ENCODE measurements at places on chromosomes 4 and X.

GRCh38 chr4:153963216-153963615, 174.3 kb upstream of the SFRP2 start:
- no peak for DNase-seq

DNA sequence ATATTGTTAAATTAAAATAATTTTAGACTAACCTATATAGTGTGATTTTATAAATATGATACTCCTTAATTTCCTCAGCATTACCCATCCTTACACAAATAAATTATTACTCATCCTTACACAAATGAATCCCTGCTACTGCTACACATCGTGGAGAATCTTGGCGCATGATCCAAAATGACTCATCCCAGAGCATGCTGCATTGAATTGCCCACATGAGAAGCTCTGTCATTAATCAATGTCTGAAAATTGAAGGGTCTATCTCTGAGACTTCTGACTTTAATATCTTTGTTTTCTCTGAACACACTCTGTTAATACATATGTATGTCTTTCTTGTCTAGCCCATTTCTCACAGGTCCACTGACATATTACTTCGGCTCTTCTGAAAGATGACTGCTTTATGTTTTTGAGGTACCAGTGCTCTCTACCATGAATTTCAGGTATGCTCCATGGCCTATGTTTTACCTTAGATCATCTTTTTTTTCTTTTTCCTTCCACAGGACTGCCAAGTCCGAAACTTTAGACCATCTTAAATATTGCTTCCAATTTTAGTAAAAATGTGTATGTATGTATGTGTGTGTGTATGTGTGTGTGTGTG, 15.7 kb upstream of the DUSP21 start:
- DNase-seq, result no peak

GRCh38 chr4:130747842-130748241, 1651.9 kb downstream of the C4orf33 start:
- DNase-seq, result peak; percentile 17

GRCh38 chr4:77155631-77156452, 1.2 kb upstream of the CCNG2 start:
- DNase-seq, result peak; percentile 74

DNA sequence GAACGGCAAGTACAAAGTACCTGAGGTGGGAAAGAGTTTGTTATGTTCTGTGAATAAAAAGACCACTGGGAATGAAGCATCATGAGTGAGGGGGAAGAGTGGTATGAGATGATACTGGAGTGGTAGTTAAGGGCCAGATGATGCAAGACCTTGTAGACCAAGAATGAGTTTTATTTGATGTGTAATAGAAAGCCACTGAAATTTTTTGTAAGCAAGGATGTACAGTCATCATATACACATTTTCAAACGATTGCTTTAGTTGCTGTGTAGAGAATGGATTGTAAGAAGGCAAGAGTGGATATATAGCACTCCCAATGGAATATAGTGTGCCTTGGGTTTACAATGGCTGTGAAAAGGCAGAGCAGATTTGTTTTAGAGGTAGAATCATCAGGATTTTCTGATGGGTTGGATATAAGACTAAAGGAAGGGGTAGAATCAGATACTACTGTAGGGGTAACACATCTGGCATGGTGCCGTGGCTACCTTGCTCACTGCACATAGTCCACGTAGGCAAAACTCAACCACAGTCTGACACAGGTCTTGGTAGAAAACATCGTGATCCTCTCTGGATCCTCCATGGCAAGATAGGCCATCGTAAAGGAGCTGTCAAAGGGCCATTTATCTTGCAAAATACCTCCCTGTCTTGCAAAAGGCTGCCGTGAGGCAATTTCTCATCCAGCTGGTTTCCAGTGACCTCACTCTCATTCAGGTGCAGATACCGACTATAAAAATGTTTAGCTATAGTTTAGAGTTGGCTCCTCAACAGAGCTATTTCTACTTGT, 14.9 kb downstream of the TIFA start:
- DNase-seq, result no peak

DNA sequence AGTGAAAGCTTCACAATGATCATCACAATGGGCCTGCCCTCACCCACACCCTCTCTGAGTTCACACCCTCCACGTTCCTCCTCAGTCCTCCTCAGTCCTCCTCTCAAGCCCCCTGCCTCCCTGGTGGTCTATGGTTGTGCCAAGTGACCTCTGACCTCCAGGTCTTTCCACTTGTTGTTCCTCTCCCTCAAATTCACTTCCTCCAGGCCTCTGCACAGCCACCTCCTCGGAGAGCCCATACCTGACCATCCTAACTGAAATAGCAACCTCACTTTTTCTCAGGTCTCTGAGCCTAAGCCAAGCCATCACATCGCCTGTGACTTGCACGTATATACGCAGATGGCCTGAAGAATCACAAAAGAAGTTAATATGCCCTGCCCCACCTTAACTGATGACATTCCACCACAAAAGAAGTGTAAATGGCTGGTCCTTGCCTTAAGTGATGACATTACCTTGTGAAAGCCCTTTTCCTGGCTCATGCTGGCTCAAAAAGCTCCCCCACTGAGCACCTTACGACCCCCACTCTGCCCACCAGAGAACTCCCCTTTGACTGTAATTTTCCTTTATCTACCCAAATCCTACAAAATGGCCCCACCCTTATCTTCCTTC, 293.4 kb upstream of the TENM3 start:
- DNase-seq, result no peak

- no peak for DNase-seq
Observed at GRCh38 chr4:68299492-68300457, 50.1 kb downstream of the YTHDC1 start.

- DNase-seq, result no peak
Observed at GRCh38 chr4:141657550-141658250, 21.3 kb downstream of the IL15 start.

GRCh38 chr4:40550948-40551462, 78.7 kb downstream of the RBM47 start:
- peak; percentile 71 for DNase-seq

DNA sequence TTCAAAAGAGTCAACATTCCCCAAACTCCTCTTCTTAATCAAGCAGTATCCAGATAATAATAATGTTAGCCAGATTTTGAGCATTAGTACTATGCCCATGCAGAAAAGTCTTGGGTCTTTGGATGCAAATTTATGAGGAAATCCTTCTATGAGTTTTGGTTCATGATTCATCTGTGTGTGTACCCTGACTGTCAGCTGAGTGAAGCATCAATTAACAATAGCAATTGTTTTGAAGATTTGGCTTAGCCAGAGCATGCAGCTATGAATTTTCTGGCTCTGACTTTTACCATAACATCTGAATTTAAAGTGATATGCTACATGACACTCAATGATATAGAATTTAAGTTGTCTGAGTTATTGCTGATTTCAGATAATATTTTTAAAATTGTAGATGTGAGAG, 145.8 kb downstream of the KLHL4 start:
- DNase-seq, result no peak

- DNase-seq, result no peak
Observed at GRCh38 chr4:100103671-100104070, 86.6 kb downstream of the DDIT4L start.

GRCh38 chr4:105896984-105897775, 1.9 kb downstream of the NPNT start:
- DNase-seq, result no peak

- DNase-seq, result no peak
Observed at GRCh38 chr4:101885574-101885973, 95.0 kb downstream of the BANK1 start.

DNA sequence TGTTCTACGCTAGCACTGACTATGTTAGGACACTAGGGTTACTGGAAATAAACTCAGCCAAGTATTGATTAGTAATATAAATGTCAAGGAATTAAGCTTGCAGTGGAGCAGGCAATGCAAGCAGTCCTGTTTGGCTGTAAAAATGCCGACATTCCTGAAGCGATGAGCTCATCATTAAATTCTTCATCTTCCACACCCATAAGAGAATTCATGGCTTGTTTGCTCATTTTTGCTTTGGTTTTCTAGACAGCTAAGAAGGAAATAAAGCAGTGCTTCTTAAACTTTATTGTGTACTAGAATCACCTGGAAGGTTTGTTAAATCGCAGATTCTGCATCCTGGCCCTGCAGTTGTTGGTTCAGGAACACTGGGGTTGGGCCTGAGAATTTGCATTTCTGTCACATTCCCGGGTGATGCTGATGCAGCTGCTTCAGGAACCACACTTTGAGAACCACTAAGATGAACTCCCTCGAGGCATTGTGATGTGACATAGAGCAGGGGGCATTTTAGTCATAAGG, 17.8 kb downstream of the ANXA3 start:
- DNase-seq, result peak; percentile 60

DNA sequence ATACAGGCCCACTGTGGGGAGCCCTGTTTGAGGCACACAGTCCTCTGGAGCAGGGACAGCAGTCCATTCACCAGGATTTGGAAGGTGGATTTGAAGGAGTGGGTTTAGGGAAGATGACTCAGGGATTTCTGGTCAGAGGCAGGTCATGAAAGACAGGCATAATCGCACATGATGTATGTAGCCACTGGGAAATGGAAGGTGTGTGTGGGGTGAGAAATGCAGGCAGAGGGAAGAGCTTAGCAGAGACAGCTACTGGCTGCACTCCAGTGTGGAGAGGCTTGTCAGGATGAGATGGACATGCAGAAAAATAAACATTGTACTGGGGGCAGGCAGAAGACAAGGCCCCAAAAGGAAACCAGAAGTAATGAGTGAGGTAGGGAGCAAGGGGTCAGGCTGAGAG, 85.2 kb upstream of the STS start:
- DNase-seq, result no peak

- no peak for DNase-seq
Observed at GRCh38 chr4:114281164-114281960, 301.9 kb upstream of the ARSJ start.

DNA sequence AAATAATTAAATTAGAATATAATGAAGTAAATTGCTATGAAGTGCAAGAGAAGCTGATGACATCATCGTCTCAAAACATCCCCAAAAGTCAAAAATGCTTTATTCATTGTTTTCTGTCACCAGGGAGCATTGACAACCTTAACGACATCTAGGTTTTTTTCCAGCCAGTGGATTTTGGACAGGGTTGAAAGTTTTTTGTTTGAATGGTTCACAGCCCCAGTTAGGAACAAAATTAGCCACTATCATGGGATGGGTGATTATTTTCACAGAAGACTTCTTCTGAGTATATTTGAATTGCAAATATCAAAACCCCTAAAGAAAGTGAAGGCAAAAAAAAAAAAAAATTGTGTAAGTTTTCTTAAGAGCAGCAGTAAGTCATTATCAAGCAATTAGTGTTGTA, 826.1 kb downstream of the STPG2 start:
- no peak for DNase-seq

GRCh38 chr4:11565213-11565612, 136.5 kb upstream of the HS3ST1 start:
- no peak for DNase-seq

GRCh38 chrX:10617186-10617998, 3.0 kb downstream of the MID1 start:
- DNase-seq, result no peak

GRCh38 chr4:184762100-184762499, 28.2 kb upstream of the CENPU start:
- DNase-seq, result no peak

- DNase-seq, result no peak
Observed at GRCh38 chrX:23598575-23598974, 68.7 kb upstream of the PRDX4 start.

DNA sequence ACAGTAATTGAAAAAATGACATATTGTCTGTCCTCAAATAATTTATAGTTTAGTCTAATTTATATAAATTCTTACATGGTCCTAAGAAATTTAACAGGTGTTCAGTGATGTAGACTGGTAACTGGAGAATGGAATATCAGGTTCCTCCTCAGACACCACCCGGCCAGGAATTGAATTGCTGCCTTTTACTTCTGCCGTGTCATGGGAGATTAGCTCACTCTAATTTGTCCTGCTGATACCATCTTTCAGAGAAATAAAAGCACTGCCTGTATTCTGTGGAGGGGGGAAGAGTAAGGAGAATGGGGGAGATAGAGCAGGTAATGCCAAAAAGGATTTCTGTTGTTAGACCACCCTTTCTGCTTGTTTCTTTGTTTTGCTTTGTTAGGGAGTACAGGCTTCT, 125.2 kb upstream of the KLHL4 start:
- no peak for DNase-seq

DNA sequence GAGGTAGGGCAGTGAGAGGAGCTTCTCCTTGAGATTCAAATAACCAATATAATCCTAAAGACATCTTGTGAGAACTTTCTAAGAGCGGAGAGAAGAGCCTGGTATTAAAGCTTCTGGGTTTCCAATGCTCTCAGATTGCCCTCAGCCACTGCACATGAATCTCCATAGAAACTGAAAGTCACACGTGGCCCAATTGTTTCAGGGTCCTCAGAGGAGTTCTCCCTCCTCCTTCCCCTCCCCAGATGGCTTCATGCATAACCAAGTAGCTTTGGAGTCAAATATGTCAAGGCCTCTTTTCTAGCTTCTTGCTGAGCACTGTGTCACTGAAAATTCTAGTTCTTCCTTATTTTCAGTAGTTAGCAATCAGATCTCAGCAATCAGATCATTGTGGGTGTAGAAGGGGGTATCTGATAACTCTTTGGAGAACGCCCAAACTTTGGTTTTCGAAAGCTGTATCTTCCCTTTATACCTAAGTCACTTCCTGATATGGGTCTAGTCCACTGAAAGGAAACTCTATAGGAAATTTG, 2.2 kb downstream of the BTK start:
- DNase-seq, result no peak

DNA sequence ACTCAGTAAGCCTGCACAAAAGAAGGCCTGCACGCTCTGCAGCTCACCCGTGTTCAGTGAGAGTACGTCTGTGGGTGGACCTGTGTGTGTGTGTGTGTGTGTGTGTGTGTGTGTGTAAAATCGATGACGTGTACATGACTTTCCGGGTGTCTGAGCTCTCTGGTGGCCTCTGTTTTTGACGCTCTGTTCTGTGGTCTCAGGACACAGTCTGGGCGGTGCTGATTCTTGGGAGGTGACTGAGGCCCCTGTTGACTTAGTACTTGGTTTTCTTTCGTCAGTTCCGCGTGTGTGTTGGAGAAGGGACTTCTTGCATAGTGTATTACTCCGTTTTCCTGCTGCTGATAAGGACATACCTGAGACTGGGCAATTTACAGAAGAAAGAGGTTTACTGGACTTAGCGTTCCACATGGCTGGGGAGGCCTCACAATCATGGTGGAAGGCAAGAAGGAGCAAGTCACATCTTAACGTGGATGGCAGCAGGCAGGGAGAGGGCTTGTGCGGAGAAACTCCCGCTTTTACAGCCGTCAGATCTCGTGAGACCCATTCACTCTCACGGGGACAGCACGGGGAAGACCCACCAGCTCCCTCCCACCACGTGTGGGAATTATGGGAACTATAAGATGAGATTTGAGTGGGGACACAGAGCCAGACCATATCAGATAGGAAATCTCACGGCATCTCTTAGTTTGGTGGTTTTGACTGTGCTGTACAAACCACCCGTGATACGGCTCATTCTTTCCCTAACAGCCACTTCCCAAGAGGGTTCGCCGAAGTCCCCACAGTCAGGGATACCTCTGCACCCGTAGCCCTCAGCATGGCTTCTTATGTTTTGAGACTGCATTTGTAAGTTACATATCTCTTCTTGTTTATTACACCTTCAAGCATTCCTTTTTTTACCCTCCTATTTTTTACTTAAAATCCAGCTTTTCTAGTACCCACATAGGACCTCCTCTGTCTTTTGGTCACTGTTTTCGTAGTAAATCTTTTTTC, 24.5 kb downstream of the UVSSA start:
- DNase-seq, result no peak

- no peak for DNase-seq
Observed at GRCh38 chr4:20393486-20394100, 141.9 kb downstream of the SLIT2 start.
